ENCODE measurements at places on chromosomes 7 and 10. TPM values are rescaled to one million over a fixed set of nuclear protein-coding genes. Genes with fewer than 3 reads are reported as not detected.

Gene ASCC1
- total RNA-seq = 35.4 TPM

Gene PRKAR2B
- 32.5 TPM for total RNA-seq

Gene PRPS1L1
- total RNA-seq = not detected

DNA sequence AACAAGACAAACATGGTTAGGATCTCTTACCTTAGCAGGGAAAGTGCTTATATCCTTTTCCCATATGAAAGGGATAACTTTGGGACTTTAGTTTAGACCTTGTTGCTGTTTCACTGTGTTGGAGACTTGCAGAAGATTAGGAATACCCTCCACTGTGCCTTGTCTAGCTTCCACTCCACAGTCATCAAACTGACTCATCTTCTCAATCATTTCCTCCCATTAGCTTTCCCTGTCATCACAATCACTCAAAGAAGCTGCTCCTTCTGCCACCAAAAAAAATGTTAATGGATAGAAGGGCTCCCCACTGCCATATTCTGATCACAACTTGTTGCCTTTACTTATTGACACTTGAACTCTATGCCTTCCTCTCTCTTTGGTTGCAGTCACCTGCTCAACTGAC is 16.8 kb downstream of the GNG11 start:
- DNase-seq = no peak
- no peaks in the 10 kb centered on the region for H3K4me1 ChIP-seq
- no peaks in the 10 kb centered on the region for H3K27me3 ChIP-seq
- no peak overlapping the region for H3K27ac ChIP-seq
- no peak overlapping the region for H3K4me3 ChIP-seq
